ENCODE measurements at places on chromosomes 16 and 17.

GRCh38 chr16:77324729-77325128 lies 110.1 kb downstream of the ADAMTS18 start:
- DNase-seq = no peak

GRCh38 chr17:51054748-51055147 lies 65.9 kb downstream of the SPAG9 start:
- DNase-seq = no peak

DNA sequence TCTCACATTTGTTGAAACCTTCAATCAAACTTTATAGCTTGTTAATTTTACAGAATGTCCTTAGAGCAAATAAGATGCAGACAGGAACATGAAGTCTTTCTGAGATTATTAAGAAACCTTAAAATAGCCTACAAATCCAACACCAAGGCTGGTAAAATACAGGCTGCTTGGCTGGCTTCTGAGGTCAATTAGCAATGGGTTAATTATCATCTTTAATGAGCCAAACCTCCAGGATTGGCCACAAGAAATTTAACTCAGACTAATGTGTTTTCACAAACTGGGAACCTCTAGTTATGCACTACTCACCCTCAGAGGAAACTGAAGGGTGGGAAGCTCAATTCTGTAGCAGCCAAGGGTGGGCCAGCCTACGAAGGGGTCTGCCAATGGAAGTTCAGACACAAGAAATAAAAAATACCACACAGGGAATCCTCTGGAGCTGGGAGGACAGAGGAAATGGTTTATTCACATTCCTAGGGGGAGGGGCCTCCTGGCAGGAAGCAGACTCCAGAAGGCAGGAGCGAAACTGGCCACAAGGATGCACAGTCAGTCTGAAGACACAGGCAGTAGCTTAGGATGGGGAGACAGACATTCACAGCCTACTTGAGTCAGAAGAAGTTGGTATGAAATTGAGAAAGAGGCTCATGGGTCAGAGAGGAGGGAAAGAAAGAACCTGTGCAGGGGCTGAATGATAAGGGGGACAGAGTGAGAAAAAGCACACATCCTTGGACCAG lies 36.1 kb downstream of the HIC1 start:
- no peak for DNase-seq

- no peak for DNase-seq
Observed at GRCh38 chr16:69561901-69562300, 3.9 kb upstream of the NFAT5 start.

- DNase-seq = no peak
Observed at GRCh38 chr16:83552228-83552627, 255.6 kb upstream of the HSBP1 start.

- DNase-seq = no peak
Observed at GRCh38 chr16:28842696-28843095, 3.5 kb downstream of the TUFM start.

DNA sequence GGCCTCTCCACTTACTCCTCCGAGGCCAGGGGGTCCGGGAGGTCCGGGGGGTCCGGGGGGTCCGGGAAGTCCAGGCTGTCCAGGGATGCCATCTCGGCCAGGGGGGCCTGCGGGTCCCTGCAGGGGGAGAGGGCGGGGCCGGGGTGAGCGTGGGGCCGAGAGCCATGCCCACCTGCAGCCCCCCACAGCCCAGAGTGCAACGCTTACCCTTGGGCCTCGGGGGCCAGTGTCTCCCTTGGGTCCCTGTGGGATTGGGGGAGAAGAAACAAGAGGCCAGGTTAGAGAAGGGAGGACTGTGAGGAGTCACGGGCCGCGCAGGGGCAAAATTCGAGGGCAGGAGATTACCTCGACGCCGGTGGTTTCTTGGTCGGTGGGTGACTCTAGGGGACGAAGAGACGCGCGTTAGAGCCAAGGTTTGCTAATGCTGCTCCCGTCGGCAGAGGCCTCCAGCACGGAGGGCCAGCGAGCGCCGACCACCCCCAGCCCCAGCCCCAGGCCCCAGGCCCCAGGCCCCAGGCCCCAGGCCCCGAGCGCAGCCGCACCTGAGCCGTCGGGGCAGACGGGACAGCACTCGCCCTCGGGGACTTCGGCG lies 2.1 kb downstream of the COL1A1 start:
- no peak for DNase-seq

DNA sequence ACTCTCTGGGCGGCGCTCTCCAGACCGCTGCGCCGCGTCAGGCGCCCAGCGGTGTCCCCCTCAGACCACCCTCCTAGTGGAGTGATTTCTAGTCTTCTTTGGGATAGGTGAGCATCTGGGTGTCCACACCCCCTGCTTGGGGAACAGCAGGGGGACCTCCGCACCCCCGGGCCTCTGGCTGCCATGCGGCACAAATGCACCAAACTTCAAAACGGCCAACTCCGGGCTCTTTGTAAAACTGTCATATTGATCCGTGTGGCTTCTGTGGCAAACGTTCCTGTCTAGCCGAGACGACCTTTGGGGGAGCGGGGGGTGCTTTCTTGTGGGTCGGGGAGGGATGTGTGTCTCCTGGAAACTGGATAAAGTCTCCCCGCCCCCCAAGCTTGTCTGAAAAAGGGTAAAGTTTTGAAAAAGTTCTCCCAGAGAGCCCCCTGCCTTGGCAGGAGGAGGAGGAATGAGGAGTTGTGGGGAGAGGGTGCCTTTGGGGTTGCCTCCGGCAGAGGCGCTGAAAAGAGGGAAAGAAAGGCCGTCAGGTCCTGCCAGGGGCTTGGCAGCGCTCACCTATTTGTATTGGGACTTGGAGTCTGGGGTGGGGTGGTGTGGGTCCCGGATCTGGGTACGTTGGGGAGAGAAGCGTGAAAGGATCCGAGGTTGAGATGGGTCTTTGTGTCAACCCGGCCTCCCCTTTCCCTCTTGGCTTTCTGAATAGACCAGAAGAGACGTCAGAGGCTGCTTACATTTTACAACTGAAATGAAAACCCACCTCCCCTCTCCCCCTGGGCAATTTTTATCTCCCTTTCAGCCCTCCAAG lies 2.2 kb upstream of the CHD3 start:
- no peak for DNase-seq

DNA sequence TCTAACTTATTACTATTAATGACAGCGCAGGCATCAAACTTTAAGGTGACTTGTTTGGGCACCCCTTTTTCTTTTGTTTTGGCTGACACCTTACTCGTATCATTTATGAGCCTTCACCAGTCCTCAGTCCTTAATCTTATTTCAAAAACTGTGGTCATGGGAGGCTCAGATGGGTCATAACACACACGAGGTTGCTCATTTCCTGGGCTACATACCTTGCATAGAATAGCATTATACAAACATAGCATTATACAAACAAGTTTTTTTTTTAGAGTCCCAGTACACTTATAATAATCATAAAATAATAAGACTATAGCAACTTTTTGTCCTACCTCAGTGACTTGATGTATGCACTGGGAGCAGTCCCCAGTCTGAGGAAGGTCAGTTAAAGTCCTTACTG lies 11.2 kb upstream of the ACSF2 start:
- DNase-seq = no peak

DNA sequence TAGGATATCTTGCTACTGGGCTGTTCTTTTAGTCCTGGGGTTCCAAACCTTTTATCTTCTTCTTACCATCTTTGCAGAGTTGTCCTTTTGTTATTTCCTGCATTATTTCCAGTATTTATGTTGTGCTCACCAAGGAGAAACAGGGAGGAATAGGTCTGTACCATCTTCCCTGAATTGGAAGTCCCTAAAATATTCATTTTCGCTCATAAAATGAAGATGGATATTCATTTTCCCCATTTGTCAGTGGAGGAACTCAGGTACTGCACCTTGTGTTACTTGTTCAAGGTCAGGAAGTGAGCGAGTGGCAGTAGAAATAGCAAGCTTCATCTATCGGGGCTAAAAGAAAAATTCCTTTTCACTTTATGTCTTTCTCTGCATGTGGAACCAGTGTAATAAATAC lies 989.7 kb downstream of the CDH11 start:
- DNase-seq = no peak

GRCh38 chr16:13780406-13781168 lies 139.4 kb upstream of the ERCC4 start:
- DNase-seq = no peak

GRCh38 chr17:38825762-38826247 lies 684 bp upstream of the CWC25 start:
- no peak for DNase-seq

GRCh38 chr17:20009052-20009301 lies 182 bp upstream of the SPECC1 start:
- no peak for DNase-seq

GRCh38 chr17:48026502-48027321 lies 10.9 kb downstream of the COPZ2 start:
- DNase-seq = peak; percentile 13

DNA sequence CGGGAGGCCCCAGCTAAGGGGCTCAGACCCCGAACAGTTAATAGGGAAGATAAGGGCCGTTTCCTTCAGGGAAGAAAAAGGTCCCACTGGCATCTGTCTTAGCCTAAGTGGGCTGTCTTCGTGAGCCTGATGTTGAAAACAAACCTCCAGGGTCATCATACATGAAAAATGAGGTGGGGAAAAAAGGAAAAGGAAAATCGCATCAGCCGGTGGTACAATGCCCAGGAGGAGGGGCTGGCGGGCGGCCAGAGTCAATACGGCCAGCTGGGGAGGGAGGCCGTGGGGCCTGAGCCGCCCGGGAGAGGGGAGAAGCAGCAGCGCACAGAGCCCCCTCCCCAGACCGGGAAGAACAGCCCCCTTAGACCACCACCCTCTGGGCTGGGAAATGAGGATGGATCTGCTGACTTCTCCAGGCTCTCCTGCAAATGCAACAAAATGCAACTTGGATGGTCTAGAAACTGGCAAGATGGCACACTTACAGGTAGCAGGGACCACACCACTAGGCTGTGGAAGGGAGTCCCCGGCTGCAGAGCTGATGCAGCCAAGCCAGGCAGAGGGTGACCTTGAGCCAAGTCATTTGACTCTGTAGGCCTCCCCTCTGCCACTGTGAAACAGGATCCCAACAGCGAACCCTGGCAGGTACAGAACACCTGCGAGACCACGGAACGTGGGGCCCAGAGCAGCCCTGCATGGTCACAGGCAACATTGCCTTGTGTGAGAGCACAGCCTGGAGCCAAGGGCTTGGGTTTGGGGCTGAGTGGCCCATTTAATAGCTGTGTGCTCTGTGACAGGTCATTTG lies 448.5 kb downstream of the SOX9 start:
- no peak for DNase-seq

DNA sequence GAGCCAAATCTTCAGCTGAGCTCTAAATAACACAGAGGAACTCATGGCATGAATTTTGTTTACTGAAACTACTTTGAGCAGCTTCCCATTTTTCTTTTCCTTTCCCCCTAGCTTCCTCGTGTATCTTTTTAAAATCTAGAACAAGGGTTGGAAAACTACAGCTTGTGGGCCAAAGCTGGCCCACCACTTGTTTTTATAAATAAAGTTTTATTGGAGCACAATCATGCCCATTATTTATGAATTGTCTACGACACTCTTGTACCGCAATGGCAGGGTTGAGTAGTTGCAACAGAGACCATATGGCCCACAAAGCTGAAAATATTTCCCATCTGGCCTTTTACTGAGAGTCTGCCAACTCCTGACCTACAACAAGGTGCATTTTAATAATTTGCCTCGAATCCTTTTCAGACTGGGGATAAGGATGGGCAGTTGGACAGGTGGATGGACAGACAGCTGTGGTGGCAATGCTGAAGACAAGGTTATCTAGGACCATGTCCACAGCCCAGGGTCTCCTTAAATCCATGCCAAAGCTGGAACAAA lies 87.7 kb downstream of the RMI2 start:
- no peak for DNase-seq

- no peak for DNase-seq
Observed at GRCh38 chr16:57865746-57866528, 63.6 kb upstream of the KIFC3 start.

GRCh38 chr16:85641776-85642176 lies 28.7 kb downstream of the GSE1 start:
- no peak for DNase-seq

GRCh38 chr16:60271781-60272180 lies 1537.7 kb upstream of the GOT2 start:
- DNase-seq = no peak

DNA sequence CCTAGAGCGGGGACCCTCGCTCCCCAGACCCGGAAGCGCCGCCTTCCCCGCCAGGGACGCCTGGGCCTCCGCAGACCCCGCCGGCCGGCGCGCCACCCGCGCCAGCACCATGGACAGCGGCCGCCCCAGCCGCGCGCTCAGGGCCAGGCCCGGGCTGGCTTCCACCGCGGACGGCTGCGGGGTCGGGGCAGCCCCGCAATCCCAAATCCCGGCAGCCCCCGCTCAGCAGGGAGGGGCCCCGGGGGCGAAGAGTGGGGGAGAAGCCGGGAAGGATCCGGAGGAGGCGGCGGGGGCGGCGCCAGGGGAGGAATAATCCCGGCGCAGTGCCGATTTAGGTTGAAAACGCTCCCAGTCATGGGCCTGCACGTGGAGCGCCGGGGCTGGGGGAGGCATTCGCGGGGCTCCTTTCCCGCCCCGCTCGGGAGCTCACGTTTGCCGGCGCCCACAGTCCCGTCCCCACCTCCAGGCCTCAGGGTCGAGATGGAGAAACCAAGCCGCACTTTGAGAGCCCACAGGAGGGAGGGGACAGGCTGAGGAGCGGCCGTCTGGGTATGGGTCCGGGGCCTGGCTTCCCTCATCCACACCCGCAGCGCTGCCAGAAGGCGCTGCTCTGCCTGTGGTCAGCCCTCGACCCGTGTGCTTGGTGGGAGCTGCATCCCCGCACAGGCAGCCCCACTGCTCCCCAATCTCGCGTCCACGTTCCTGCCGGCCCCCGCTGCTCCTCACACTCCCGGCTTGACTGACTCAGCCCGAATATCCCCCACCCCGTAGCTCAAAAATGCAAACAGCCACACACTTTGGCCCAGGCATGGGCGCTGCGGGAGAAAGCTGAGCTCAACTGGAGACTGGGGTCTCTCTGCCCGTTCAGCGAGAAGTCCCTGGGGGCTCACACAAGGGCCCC lies 4.7 kb downstream of the FBXL16 start:
- DNase-seq = no peak

GRCh38 chr17:77783991-77784820 lies 174.3 kb upstream of the TNRC6C start:
- DNase-seq = no peak

DNA sequence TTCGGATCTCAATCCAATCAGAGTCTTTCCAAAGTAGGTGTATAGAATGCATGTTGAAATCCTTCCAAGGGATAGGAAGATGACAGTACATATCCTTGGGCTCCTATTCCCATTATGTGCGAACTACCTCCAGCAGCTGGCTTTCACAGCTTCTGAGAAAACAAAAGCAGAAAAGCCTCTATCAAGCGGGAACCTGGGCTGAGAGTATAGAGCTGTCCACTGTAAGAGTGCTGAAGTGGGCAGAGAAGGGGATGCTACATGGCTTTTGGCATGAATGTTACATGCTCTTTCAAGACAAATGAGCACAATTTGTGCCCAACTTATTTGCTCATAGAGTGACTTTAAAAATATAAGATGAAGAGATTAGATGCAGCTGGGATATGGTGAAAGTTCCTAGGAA lies 993.5 kb downstream of the CDH8 start:
- DNase-seq = no peak
